RCC 7860 (cell line): ENCODE measurements at places on chromosomes 4 and X.

- no peak for DNase-seq
Measured at GRCh38 chrX:10972706-10973105, 138.4 kb upstream of the HCCS start.

- no peak for DNase-seq
Measured at GRCh38 chrX:118528071-118528737, 32.6 kb downstream of the DOCK11 start.

DNA sequence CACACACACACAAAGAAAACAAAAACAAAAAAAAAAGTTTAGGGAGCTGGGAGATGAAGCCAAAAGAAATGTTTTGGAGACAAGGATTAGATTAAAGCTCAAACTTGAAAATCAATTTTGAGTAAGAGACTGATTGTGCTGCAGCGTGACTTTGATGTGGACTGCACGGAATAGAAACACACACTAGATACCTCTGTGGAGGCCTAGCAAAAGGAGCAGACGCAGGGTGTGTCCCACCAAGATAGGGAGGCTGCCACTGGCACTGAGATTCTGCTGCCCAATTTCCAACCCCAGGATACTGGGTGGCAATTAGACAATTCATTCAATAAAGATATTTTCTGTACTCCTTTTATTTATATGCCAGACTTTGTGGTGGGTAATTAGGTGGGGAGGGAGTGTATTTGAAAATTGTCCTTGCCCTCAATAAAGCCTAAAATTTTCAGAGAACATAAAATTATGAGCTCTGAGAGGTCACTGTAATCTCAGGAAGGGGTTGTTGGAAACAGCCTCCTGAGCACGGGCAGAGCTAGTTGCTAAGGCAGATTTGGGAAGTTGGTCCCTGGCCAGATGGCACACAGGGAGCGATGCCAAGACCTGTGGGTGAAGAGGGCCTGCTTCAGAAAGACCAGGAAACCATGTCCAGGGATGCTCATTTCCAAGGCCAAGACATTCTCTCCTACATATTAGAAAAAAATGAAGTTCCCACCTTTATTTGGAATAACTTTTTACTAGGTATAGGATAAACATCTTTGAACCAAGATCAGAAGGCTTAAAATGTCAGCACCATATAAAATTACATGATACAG, 1.9 kb upstream of the PPP3CA start:
- no peak for DNase-seq

GRCh38 chrX:44871931-44872820, 812 bp upstream of the KDM6A start:
- DNase-seq, result no peak
